CD4-positive, alpha-beta T cell treated with Interleukin-17A for 4 hours (primary cell): ENCODE measurements at places on chromosomes 5 and 9.

DNA sequence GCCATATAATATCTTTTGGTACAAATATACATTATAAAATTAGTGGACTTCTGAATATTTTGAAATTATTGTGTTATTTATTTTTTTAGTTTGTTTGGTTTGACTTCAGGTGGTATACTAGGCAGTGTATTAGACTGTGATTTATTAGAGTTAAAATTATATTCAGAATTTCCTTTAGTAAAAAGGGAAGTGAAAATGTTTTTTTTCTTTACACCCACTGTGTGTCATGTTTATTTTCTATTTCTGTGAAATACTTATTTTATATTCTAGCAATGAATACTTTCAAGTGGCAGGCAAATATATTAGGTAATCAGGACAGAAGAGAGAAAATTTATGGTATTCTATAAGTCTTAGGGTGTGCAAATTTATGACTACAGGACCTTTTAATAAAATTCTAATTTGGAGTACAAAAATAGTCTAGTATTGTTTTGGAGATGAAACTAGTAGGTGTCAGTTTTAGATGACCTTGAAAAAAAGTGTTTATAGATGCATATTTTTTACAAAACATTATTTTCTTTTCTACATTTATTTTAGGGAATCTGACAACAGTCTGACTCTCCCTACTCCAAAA lies 8.8 kb downstream of the CSNK1G3 start:
- DNase-seq, result no peak

DNA sequence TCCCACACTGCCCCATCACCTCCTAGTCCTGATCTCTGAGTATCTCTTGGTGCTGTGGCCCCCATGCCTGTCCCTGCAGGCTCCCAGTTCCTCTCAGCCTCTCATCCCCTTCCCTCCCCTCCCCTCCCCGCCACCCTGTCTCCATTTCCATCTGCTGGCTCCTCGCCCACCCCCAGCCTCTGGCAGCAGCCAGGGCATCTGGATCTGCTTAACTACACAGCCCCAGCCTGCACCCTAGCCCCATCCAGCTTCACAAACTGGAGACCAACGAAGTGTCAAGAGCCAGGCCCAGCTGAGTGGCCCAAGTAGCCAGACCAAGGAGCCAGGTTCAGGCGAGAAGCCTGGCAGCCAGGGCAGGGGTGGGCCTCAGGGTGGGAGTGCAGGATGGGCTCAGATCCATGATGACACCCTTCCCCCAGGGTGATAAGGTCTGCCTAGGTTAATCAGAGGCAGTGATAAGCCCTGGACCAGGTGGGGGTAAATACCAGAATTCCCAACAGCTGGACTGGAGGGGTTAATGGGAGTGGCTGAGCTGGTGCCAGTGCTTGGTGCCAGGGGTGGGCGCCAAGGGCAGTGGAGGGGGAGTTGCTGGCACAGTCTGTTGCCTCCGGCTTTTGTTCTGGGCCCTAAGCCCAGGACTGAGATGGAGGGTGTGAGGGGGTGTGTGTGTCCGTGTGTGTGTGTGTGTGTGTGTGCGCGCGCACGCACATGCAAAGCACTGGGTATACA lies 2.5 kb downstream of the IL11RA start:
- DNase-seq, result no peak

DNA sequence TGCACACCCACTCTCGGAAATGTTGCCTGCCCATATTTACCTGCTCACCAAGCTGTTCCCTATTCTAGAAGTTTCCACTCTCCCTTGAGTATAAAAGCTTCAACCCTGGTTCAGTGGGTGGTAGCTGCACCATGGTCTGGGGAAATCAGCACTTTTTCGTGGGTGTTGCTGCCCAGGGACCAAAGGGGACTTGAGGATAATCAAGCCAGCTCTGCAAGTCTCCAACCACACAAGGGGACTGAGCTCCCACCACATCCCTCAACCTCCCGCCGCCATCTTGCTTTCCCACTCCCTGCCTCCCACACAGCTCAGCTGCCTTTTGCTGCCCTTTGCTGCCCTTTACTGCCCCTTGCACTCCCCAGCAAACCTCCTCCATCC lies 210.0 kb downstream of the AUH start:
- DNase-seq, result no peak

DNA sequence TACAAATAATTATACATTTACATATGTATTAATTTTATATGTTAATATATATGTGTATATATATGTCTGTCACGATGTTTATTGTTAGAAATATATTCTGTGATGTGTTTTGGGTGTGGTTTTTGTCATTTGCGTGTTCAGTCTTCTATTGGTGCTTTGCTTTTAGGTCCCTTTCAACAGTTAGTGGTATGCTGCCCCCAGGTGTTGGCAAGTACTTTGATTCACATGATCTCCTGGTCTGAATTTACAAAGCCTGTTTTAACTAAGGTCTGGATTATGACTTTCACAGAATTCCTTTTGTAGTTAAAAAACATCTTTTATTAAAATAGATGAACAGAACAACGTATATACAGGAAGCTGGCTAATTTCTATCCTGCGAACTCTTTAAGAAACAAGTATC lies 271.5 kb downstream of the CCDC171 start:
- no peak for DNase-seq

GRCh38 chr9:135632841-135633240 lies 6.5 kb downstream of the GLT6D1 start:
- DNase-seq, result no peak
